ENCODE measurements at places on chromosomes 12 and 14.

DNA sequence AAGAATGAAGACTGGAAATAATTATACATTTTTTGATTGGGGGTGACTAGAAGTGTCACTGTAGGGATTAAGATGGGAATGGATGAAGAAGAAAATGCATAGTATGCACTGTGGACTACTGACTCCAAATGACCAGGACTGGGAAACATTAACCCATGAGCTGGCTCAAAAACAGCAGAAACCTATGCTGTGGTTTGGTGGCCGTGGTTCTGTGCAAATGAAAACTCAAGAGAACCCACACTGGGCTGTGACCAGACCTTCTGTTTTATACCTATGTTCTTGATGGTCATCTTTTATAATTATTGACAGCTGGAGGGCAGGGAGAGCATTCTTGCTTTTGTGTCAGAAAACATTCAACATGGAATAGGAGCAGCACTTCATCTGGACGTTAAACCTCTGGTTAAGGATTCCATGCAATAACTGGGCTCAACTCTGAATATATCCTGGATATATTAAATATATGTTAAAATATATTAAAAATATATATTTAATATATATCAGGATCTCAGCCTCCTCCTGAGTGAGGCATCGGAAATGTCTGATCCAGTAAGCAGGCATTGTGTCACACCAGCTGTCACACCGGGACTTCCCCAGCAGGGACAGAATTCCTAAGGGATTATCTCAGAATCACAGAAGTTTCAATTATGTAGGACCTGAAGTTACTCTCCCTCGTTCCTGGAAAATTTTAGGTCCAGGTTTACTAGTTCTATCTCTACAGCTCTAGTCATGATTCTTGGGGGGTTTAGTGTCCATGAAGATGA, 48.5 kb downstream of the BBS10 start:
- no peak for DNase-seq

DNA sequence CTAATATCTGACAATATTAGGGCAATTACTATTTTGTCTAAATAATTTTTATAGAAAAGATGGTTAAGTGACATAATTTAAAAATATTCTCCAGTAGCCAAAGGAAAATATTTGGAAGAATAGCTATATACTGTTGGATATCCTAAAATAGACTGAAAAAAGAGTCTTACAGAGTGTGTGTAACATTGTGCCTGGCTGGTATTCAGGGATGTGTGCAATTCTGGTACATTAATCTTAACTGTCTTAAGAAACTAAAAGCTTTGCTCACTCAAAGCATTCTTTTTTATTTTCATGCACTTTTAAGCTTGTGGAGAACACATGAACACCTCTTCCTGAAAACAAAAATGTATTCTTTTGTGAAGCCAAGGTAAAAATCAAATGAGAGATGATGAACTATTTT, 10.1 kb upstream of the NR2C1 start:
- no peak for DNase-seq

DNA sequence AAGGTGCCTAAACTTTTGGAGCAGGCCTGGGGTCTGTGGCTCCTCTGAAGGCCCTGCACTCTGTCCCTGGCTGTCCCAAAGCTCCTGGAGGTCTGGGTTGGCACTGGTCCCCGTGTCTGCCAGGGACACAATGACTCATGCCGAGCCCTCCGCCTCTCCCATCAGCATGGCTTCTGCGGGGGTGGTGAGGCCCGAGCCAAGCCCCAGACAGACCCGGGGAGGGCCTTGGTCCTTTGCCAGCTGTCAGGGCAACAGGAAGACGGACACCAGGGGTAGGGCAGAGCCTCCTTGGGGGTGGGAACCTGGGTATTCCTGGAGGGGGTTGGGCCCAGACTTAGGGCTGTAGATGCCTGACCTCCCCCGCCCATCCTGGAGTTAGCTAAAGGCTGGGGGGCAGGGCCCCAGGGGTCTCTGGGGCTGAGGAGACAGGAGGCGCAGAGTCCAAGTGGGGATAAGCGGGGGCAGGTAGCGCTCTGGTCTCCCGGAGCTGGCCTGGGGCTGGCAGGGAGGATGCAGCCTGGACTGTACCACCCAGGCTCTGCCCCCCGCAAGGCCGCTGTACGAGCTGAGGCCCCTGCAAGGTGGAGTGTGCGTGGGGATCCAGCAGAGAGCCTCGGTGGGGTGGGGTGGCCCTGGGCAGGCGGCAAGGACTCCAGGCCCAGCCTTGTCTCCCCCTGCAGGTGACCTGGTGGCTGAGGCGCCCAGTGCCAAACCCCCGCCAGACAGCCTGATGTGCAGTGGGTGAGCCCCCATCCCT, 16.4 kb upstream of the PUS1 start:
- DNase-seq = no peak

- no peak for DNase-seq
Measured at GRCh38 chr12:14810953-14811483, 3.0 kb downstream of the SMCO3 start.

DNA sequence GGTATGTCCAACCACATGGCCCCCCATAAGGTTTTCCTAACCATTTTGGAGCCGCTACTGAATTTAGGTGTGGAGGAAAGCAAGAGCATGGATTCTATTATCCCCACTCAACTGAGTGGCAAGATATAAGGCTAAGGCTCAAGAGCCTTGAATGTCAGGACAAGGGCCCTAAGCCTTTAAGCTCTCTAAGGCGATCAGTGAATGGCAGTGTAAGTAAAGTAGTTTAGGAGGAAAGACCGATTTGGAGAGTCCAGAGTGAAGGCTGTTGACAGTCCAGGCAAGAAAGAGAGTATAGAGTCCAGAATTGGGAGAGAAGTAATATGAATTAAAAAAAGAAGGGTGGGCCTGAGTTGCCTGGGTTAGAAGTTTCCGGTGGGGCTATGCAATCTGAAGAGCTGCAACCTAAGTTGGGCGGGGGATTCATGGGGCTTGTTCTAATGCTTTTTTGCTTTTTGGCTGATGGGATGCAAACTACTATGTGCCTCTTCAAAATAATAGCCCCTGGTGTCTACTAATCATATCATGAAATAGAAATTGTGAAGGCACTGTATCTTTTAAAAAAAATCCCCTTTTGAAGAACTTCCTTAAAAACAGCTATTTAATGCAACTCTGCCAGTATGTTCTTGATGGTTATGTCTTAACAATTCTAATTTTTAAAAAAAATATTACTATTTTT, at the start of gene SPIC:
Gene SPIC, plus strand, starts transcription at position 626 of the 676 bp plus-strand sequence. CDS start 1,569 bp downstream, outside the sequence.
- no peak for DNase-seq

DNA sequence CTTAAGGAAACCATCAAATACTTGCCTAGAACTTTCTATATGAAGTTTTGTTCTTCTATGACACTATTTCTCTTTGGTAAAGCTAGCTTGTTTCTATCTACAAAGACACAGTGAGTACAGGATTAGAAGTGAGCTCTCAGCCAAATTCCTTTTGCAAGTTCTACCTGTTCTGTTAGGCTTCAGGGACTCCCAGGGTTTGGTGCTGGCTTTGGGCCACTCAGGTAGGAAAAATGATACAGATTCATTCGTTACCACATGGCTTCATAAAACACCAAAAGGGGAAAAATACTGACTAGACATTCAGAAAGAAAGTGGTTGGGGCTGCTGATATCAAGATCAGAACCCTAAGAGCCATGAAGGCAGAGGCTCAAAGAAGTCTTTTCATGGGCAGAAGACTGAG, 13.8 kb downstream of the ZC2HC1C start:
- no peak for DNase-seq

GRCh38 chr14:53956427-53957201, at the start of gene BMP4:
Gene BMP4 (minus strand): TSS chr14:53956825. CDS start chr14:53952222, 4,603 bp downstream.
- DNase-seq = no peak

DNA sequence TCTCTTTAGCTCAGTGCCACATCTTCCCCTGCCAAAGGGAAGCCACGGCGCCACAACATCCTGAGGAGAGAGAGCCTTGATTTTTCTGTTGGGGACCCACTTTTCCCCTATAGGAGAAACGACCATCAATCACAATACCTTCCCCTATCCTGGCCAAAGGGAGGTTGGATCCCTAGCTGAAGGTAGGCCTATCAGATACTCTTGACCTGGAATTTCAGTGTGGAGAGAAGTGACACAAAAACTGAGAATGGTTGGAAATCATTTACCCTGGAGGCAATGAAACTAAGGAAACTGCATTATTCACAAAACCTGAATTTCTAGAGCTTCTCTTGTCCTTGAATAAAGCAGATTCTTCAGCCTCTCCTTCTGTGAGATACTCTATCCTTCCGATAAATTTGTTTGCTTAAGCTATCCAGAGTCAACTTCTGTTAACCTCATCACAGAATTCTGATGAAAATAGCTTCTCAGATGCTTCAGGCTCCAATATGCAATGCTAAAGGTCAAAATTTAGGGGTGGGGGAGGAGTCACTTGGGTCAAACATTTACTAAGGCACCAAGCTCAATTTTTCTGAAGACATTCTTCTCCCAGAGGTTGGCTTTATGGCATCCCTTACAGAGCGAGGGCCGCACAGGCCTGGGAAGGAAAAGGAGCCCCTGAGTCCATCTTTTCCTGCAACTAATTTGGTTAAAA, 27.0 kb upstream of the DUSP6 start:
- DNase-seq = no peak

GRCh38 chr12:49563951-49564685, 3.8 kb downstream of the MCRS1 start:
- DNase-seq = no peak

DNA sequence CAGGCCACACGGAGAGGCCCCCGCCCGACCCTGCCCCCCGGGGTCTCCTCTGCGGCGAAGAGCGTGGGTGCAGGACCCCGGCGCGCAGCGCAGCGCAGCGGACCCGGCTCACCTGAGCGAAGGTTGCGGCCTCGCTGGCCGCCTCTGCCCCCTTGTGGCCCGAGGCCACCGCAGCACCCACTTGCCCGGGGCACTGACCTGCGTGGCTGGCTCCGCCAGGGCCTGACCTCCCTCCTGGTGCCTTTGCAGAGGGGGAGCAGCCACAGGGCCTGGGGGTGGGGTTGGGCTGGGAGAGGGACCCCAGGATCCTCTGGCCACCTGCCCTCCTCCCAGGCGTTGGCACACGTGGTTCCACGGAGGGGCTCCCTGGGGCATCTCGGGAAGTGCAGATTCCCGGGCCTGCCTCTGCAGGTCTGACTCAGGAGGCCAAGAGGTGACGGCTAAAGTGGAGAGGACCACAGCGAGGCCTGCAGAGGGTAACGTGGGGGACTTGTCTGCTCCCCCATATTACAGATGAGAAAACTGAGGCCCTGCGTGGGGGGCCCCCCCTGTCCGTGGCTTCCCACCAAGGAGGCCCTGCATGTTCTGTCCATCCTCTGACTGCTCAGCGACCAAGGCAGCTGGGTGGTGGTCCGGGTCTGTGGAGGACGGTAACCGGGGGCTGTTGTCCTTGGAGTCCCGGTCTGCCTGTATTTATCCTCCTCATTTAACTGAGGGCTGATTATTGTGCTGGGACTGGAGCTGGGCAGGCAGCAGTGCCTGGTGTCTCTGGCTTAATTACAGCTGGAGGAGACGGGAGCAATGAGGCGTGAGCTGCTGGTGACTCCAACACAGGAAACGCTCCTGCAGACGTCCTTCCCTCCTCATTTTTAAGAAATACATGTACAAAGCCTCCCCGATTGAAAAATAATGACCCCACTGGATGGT, 67.9 kb upstream of the BEGAIN start:
- no peak for DNase-seq

DNA sequence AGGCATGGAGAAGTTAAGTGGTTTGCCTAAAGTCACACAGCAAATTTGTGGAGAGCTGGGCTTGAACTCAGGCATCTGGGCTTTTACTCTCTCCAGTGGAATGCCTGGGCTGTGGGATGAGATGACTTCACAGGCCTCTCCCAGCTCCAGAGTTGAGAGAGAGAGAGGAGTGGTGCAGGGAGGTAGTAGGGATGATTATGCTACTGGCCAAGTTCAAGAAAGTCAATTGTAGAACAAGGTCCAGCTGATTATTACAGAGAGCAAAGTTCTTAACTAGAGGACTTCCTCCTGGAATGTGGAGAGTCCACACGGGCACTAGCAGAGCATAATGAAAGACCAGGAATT, 769 bp upstream of the EMP1 start:
- DNase-seq = no peak

GRCh38 chr12:19572920-19573558, 133.7 kb downstream of the AEBP2 start:
- peak; percentile 20 for DNase-seq

- no peak for DNase-seq
Measured at GRCh38 chr12:89827592-89827991, 119.0 kb upstream of the ATP2B1 start.

- no peak for DNase-seq
Measured at GRCh38 chr12:27973487-27973890, 956 bp upstream of the PTHLH start.

DNA sequence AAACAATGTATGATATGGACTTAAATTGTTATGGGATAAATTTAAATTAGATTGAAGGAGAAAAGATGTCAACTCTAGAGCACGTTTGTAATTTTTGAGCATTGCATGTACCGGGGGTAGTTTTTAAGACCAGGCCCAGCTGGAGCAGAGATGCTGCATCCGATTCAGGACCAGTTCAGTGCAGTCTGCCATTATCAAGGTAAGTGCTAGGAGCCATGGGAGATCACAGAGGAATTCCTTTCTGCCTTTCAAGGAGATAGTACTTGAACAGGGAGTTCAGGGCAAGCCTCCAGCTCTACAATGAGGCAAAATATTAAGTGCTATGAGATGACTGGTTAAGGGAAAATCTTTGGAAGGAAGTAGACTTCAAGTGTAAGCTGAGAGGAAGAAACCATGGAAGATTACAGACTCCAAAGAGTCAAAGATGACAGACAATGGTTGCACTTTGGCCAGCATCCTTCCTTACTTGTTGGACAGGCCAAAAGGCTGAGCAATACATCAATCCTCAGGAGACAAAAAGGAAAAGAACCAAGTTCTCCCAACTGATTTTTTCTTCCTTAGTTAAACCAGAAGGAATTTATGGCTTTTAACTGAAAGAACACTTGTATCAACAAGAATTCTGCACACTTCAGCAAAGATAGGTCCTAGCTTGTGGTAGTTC, 113.2 kb upstream of the HIF1A start:
- DNase-seq = no peak

DNA sequence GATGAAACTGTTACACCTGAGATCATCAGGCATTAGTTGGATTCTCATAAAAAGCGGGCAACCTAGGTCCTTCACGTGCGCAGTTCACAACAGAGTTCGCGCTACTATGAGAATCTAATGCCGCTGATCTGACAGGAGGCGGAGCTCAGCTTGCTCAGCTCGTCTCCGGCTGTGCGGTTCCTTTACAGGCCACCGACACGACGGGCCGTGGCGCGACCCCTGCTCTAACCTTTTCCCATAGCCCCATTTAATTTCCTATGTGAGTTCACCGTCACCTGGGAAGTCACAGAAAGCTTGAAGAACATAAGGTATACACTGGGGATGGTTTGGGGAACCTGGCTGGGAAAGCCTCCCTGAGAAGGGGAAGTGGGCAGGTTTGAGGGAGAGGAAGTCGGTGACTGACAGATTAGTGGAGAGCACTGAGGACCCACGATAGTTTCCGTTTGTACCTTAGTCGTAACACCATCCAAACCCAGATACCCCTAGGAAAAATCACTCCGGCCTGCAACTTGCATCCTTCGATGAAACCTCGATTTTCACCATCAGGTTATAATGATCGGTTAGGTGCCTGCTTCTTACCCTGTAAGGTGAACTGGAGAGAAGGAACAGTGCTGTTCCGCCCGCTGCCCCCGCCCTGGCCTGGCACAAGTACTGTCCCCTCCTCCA, 2.8 kb upstream of the AAAS start:
- no peak for DNase-seq

- DNase-seq = no peak
Measured at GRCh38 chr14:54207476-54208462, 189.0 kb upstream of the CDKN3 start.

- no peak for DNase-seq
Measured at GRCh38 chr12:116633476-116633875, 74.3 kb downstream of the MAP1LC3B2 start.
